ENCODE measurements at places on chromosomes 6 and 20.

GRCh38 chr6:136582711-136583471, 32.7 kb upstream of the MAP7 start:
- peak; percentile 84 for DNase-seq

DNA sequence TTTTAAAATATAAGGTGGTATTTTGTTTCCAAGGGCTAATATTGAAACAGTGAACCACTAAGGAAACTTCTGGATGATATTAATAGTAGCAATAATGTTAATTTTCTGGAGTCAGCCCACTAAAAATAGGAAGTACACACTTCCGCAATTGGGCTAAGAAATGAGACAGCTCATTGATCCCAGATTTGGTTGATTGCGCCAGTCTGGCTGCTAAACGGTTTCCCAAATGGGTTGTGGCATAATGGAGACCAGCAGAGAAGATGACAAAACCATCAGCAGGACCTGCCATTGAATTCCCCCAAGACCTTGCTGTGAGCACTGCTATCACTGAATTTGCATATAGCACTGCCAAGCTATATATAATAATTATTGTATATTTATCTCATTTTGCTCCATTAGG, 71.2 kb upstream of the SGK1 start:
- no peak for DNase-seq

DNA sequence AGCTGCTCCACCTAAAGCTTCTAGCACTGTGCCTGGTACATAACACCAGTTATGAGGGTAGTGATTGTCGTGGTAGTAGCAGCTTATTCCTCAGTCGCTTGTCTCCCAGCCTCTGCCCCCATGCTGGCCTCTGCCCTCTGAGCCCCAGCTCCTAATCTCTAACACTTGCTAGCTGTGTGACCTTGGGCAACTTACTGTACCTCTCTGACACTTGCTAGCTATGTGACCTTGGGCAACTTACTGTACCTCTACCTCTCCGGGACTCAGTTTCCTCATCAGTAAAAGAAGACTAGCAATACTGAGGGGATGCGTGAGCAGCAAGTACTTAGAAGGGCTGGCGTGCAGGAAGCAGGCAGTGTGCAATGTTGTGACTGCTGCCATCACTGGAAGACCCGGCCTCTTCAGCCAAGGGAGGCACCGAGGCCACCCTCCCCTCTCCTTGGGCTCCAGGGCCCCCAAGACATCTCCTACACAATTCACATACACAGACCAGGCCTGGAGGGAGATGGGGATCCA, 9.9 kb downstream of the MDFI start:
- no peak for DNase-seq

DNA sequence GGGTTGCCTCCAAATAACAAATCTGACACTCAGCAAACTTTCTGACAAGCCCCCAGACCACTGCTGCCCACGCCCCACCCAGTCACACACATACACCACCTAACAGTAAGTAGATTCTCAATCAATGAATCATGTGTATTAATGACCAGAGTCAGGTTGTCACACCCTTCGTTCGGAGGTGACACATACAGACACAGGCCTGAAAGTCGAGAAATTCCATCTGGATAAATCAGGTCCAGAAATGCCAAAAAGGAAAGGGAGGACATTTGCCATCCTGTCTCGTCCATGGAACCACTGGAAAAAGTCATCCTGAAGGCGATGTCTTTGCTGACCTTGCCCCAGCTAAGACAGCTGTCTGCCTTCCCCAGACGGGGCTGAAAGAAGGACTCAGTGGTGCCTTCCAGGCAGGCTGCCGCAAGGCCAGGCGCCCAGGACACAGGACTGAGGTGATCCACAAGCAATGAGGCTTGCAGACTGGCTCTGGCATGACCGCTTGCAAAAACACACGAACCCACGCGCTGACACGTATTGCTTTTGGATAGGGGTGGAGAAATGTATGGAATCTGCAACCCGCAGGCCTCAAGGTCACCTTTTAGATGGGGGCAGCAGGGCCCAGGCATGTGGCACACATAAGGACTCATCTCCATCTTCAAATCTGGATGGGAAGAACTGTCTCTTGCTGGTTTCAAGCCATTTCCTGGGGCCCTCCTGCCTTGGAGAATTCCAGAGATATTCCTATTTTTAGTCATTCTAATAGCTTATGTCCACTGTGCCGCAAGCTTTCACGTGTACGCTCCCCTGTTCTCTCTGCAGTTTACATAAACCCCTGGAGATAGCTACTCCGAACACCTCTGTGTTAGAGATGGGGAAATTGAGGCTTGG, 9.0 kb downstream of the NFATC2 start:
- no peak for DNase-seq

- DNase-seq, result no peak
These were observed 6.8 kb upstream of the GMEB2 start for GRCh38 chr20:63633732-63634131.

- no peak for DNase-seq
These were observed 254.9 kb downstream of the TAF4 start for GRCh38 chr20:61810738-61811135.
